ENCODE measurements at places on chromosomes 5 and 9.

GRCh38 chr5:173703466-173703865, 87.0 kb upstream of the BOD1 start:
- DNase-seq, result no peak

DNA sequence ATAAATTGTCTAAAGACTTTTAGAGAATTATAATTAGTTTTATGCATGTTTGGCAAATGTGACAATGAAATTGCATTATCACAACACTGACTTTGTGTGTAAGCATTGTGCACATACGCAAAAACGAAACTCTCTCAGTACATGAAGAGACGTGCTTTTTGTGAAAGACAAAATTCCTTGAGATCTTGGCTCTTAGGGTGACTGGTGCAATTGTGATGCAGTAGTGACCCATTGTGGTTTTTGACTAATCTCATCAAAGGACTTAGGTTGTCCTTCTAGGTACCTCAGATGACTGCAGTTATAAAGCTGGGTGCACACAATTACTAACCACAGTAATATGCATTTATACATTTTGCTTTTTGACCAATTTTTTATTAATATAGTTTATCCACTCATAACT, 25.3 kb upstream of the TYRP1 start:
- DNase-seq, result no peak

DNA sequence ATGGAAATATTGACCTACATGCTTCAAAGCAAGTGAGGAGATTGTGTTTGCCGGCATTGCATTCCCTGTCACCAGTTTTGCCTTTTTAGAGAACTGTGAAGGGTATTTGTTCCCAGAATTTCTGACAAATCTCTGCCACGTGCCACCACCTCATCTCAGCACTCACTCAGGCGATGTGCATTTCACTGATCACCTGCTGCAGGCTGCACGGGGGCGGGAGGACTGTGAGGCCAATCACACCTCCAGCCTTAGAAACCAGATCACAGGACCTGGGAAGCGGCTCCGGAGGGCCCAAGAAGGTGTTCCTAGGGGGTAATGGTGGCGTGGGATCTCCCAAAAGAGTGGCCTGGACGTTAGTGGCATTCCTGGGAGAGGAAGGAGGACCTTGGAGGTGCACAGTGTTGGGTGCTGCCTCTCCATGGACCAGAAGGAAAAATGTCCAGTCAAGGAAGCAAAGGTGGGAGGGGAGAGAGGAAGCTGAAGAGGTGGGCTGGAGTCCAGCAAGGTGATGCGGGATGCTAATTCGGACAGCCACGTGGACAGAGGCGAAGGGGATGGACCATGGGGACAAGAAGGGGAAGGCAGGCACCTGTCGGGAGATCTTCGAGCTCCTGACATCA, 63.6 kb upstream of the OLFM1 start:
- DNase-seq, result no peak

DNA sequence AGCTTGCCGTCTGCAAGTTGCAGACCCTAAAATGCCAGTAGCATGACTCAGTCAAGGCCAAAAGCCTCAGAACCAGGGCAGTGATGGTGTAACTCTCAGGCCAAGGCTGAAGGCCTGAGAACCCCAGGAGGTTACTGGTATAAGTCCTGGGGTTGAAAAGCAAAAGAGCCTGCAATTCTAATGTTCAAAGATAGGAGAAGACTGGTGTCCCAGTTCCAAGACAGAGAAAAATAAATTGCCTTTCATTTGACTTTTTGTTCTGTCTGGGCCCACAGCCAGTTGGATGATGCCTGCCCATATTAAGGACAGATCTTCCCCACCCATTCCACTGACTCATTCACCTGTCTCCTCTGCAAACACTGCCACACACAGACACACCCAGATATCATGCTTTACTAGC, 673.2 kb downstream of the CDH18 start:
- DNase-seq, result no peak

DNA sequence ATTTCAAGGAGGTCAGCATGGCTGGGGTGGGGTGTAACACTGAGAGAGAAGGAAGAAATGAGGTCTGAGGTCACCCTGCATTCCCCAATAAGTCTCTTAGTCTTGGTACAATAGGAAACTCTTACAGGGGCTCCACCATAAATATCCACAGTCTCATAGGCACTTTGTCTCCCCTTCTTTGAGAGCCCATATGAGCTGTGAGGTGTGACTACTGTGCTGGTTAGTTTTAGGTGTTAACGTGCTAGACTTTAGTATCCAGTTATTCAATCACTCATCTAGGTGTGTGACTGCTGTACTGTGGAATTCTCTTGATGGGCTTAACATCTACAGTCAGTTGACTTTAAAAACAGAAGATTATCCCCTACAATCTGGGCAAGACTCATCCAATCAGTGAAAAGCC, 378.1 kb upstream of the RFX3 start:
- no peak for DNase-seq

Measured in NCI-H774 (cell line).